ENCODE measurements at places on chromosomes 3 and 15. TPM values are rescaled to one million over a fixed set of nuclear protein-coding genes. Genes with fewer than 3 reads are reported as not detected.
A peak's percentile ranks its signal among the peaks of the same experiment; 100 is the strongest.

- no peaks in the 10 kb centered on the region for H3K27me3 ChIP-seq
- peaks cover 53% of the 10 kb centered on the region for H3K4me1 ChIP-seq
- H3K36me3 ChIP-seq = peaks cover 5% of the 10 kb centered on the region
- no peak for DNase-seq
- no peak overlapping the region for H3K4me3 ChIP-seq
Measured at GRCh38 chr3:65897766-65898165, 141.0 kb downstream of the MAGI1 start.

GRCh38 chr3:10437995-10438901, 67.1 kb downstream of the ATP2B2 start:
- peaks cover under 1% of the 10 kb centered on the region for H3K27me3 ChIP-seq
- no peaks in the 10 kb centered on the region for H3K36me3 ChIP-seq
- DNase-seq = peak; percentile 94
- peaks cover 56% of the 10 kb centered on the region for H3K4me1 ChIP-seq

- H3K27ac ChIP-seq = no peak overlapping the region
- no peaks in the 10 kb centered on the region for H3K36me3 ChIP-seq
- H3K4me3 ChIP-seq = no peak overlapping the region
- H3K4me1 ChIP-seq = peaks cover 5% of the 10 kb centered on the region
- peaks cover 55% of the 10 kb centered on the region for H3K27me3 ChIP-seq
Measured at GRCh38 chr15:73865904-73866303, 7.5 kb upstream of the TBC1D21 start.

Gene ADAMTSL3
- not detected for total RNA-seq

Gene TEX9
- total RNA-seq = 2.4 TPM
